ENCODE measurements at places on chromosomes 16 and 17. TPM values are rescaled to one million over a fixed set of nuclear protein-coding genes. Genes with fewer than 3 reads are reported as not detected.
A peak's percentile ranks its signal among the peaks of the same experiment; 100 is the strongest.

The PRR35 gene
- not detected for total RNA-seq

DNA sequence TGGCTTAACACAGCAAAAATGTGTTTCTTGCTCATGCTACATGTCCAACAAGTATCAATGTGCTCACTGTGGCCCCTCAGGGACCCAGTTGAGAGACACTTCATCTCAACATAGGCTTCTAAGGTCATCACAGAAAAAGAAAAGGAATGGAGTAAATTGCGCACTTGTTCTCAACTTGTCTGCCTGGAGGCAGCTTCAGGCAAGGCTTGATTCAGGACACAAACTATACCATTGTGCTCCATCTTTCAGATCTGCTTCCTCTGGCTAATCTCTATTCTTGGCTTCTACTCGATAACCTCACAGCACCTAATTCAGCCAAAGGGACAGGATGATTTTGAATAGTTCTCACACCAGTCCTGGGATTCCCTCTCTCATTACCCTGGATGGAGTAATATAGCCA, 35.6 kb downstream of the HS3ST2 start:
- DNase-seq: no peak

DNA sequence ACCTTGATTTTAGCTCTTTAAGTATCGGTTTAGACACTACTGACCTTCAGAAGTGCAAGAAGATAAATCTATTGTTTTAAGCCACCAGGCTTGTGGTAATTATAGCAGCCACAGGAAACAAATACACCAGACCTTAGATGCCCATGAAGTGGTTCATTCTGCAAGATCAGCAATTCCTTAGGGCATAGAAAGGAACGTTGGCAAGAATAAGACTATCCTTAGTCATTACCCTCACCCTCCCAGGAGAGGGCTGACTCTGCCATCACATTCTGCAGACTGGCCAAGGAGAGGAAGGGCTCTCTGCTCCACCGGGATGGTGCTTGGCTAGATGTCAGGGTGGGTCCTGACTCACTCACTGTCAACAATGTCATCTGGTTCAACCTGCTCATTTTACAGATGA, 14.1 kb upstream of the NDEL1 start:
- no peak for DNase-seq

DNA sequence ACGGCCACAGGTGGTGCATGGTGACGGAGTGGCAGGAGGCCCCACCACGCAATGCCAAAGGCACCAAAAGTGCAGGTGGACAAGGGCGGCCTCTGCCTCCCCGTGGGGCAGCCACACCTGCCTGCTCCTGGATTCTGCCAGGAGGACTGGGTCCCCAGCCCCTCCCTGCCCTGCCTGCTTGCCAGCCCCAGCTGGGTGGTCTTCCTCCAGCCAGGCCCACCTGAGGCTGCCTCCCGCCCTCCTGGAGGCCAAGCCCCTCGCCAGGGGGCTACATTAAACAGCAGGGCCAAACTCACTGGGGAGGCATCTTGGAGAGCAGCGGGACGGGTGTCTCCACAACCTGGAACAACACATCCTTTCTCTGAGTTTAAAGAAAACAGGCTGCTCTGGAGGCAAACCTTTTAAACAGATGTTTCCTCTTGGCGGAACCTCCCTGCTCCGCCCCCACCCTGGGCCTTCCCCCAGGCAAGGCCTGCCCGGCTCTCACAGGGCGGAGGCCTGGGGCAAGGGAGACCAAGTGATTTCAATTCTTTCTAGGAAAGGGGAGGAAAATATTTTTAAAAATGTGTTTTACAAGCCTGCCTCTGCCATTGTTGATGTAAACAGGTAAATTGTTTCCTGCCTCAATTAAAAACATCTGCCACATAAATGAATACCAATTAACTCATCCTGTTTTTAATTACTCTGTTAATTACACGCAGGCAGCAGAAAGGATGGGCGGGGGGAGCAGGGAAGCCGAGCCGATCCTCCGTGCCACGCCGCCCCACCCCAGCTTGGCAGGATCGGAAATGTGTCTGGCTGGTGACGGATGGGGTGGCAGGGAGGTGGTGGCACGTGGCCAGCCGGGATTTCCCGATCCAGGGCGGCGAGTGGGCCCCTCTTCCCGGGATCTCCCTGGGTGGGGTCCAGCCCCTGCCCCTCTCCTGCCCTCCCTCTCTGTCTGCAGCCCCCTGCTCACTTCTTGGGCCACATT, 54.4 kb upstream of the PABPN1L start:
- DNase-seq: peak; percentile 88
